ENCODE measurements at places on chromosomes 7 and 10.

DNA sequence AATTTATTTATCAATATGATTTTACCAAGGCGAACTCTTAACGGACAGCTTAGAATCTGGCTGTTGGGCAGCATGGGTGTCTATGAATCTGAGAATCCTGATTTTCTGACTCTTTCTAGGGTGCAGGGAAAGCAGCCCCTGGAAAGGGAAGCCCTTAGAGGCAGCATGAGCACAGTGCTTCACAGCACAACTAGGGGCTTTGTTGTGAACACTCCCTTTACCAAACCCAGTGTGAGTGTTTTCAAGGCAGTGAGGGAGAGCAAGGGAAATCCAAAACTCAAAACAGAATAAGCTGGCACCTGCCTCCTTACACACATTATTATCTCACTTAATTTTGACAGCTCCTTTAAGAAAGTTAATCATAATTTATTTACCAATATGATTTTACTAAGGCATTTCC lies 116.3 kb upstream of the CSTF2T start:
- DNase-seq, result no peak

DNA sequence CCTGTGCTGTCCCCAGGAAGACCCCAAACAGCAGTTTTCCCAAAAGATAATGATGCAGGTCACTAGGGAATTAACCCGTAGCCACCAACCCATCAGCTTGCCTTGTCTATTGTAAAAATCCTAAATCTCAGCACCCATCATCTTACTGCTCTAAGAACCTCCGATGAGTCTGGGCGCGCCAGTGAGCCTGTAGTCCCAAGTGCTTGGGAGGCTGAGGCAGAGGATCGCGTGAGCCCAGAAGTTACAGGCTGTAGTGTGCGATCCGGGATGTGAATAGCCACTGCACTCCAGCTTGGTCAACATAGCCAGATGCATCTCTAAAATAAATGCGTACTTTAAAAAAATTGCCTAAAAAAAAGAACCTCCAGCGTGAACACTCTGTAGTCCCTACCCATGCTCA lies 951 bp downstream of the AS3MT start:
- DNase-seq, result no peak

DNA sequence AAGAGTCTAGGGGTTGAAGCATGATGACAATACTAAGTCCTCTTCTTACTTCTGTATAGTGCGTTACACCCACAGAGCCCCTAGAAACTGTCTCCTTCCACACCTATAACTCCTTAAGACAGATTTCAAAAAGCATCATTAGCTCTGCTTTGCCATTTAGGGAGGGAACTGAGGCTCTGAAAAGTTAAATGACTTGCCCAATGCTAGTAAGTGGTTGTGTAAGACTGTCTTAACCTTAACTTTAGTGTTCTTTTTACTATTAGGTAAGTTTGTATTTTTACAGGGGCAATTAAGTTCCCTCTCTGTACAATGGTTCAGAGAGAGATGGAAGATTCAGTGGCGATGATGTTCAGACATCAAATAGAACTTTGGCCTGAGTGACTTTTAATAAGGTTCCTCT lies 72.7 kb upstream of the ASAH2 start:
- no peak for DNase-seq

GRCh38 chr7:89401099-89401498 lies 605.6 kb upstream of the TEX47 start:
- no peak for DNase-seq

DNA sequence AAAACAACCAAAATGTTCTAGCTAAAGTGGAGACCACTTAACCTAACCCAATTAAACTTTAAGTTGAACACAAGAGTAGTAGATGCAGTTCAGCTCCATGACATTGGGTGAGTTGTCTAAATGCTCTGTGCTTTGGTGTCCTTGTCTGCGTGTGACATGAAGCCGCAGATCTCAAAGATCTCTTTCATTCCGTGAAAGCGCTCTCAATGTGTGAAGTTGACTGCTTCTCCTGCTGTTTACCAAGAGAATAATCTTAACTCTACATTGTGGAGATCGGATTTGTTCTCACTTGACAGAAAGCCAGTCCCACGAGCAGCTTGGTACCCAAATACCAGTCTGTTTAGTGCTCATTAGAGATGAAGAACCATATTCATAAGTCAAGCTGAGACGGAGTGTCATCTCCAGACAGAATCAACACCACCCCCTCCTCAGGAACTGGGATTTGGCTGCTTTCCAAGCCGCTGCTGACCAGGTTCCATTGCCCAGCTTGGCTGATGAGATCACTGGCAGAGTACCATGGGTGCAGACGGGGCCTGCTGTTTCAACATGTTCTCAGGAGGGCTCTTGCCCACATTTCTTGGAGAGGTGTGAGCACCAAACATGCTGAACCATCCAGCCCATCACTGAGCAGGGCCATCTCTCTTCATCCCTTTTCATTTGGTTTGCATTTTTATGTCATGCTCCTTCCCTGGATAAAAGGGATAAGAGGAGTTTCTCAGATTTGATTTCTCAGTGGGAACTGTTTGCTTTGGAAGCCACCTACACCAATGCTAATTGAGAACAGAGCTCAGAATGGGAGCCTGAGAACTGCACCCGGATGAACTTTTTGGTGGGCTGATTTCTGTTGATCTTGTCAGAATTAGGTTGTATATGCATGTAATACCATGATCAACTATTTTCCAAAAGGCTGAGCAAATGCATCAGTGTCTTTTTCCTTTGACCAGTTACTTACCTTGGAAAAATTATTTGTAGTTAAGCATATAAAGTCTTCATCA lies 95.8 kb upstream of the AGBL3 start:
- no peak for DNase-seq

GRCh38 chr10:84053626-84054025 lies 85.7 kb upstream of the GHITM start:
- no peak for DNase-seq

DNA sequence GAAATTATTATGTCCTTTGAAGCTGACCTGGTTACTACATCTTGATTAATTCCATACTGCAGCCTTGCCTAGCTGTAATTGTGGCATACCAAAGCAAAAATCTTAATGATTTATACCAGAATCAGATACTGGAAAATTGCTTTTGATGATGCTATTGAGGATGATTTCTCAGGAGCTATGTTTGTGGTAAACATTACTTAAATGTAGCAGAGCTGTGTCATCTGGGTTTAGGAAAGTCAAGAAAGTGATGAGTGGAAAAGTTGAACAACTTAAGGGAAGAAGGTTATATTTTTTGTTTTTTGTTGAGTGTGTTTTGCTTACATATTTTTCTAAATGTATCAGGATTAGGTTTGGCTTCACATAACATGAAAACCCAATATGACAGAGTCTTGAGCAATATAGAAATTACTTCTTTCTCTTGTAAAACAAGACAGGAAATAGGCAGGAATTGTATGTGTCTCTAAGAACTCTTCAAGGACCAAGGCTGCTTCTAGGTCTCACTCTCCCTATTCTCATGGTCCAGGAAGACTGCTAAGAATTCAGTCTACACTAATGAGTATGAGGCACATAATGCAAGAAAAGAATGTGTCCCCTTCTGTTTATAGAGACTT lies 87.6 kb upstream of the MTPN start:
- DNase-seq, result no peak

GRCh38 chr10:49257154-49257553 lies 41.8 kb upstream of the C10orf71 start:
- no peak for DNase-seq

DNA sequence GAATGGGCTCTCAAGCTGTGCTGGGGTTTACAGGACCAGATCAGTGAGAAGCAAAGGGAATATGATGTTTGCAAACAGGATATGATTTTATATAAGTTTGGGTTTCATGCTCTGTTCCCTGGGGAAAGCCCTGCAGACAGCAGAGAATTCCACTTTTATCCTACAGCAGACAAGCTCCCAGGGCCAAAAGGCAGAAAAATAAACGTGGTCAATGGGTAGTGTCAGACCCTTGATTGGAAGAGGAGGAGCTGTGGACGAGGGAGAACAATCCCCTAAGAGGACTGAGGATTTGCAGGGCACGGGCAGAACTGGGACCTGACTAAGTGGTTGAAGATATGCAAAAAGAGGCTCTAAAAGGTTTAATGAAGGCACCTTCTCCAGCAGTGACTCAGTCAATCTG lies 275.3 kb downstream of the HDAC9 start:
- DNase-seq, result no peak

DNA sequence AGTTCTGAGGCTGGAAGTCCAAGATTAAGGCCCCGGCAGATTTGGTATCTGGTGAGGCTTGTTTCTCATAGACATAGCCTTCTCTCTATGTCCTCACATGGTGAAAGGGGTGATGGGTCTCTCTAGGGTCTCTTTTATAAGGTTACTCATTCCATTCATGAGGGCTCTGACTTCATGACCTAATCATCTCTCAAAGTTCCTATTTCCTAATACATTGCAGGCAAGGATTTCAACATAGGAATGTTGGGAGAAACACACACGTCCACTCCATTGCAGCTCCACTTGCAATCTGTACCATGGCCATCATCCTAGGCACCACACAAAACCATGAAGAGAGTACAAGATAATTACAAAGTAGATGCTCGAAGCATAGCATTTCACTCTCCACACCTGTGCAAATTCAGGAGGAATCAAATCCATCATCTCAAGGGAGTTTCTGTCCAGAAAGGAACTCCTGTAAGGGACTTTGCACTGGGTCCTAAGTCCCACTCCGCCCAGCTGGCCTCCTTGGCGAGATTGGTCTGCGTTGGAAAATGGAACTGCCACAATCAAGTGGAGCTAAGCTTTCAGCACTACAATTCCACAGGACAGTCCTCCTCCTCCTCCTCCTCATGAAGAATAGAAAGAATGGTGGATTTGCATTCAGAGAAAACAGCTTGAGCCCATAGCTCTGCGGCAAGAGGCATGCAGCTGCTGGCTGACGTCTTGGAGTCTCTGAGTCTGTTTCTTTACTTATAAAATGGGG lies 8.8 kb downstream of the DDC start:
- no peak for DNase-seq

Measured in activated CD4-positive, CD25-positive, alpha-beta regulatory T cell treated with anti-CD3 and anti-CD28 coated beads, Interleukin-2, amount 50 U/mL, for 16 hours (primary cell).